ENCODE measurements at places on chromosomes 2 and 18.
A peak's percentile ranks its signal among the peaks of the same experiment; 100 is the strongest.

DNA sequence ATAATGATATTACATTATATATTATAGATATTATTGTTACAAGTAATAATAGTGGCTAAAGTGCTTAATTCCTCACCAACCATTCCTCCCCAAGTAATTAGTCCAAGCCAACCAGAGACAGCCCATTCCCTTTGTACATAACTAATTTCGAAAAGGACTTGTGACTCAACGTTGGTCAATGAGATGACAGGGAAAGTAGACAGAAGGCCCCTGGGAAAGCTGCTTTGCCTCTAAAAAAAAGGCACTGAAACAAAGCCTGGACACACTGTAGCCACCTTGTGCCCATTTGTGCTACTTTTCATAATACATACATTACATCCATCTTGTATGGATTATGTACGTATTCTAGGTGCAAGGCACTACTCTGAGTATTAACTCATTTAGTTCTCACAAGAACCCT lies 28.8 kb downstream of the COLEC12 start:
- DNase-seq: no peak

DNA sequence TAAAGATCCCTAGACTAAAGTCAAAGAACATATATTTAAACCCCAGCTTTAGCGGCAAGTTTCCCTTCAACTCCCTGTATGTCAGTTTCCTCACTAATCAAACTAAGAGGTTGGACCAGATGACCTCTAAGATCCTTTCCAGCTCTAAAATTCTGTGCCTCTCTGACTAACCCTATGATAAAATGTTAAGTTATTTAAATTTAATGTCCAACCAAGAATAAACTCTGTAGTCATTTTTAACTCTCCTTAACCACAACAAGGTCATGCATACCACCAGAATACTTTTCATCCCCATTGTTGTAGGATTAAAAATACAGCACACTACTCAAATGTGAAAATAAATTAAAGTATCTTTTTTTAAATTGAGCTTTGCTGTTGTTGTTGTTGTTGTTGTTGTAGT lies 5.2 kb upstream of the PDE1A start:
- DNase-seq: no peak

DNA sequence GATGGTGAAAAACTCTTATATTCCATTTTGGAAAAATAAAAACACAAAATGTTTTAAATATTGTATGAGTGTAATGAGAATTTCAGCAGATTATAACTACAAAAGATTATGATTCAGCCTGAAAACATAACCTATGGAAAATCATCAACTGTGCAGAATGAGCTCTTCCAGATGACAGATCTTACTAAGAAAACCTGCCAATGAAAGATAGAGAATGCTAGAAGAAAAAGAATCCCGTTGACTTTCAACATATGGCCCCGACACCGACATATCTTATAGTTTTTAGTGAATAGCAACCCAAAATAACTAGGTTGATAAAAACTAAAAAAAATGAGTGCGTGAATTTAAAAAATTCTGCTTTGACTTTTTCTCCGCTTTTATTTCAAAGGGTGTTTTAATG lies 178.0 kb downstream of the BABAM2 start:
- DNase-seq: no peak

DNA sequence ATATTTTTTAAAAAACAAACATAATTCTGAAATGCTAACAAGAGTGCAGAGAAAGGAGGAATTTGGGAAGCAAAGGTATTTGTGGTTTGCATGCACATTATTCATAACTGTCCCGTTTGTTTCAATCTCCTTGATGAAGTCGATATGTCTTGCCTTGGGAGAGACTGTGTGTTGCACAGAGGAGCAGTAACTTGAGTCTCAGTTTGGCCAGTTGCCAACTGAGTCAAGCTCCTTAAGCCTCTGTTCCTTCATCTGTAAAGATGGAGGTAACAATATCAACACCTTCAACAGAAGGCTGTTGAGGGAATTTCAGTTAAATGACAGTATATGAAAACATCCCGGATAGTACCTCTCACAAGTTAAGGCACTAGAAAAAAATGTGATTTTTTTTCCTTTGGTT lies 226.2 kb downstream of the ASXL3 start:
- no peak for DNase-seq

- no peak for DNase-seq
These were observed 81.7 kb upstream of the CAPN13 start for GRCh38 chr2:30888852-30889409.

- no peak for DNase-seq
These were observed 113.7 kb downstream of the BCL2 start for GRCh38 chr18:63205791-63206252.

DNA sequence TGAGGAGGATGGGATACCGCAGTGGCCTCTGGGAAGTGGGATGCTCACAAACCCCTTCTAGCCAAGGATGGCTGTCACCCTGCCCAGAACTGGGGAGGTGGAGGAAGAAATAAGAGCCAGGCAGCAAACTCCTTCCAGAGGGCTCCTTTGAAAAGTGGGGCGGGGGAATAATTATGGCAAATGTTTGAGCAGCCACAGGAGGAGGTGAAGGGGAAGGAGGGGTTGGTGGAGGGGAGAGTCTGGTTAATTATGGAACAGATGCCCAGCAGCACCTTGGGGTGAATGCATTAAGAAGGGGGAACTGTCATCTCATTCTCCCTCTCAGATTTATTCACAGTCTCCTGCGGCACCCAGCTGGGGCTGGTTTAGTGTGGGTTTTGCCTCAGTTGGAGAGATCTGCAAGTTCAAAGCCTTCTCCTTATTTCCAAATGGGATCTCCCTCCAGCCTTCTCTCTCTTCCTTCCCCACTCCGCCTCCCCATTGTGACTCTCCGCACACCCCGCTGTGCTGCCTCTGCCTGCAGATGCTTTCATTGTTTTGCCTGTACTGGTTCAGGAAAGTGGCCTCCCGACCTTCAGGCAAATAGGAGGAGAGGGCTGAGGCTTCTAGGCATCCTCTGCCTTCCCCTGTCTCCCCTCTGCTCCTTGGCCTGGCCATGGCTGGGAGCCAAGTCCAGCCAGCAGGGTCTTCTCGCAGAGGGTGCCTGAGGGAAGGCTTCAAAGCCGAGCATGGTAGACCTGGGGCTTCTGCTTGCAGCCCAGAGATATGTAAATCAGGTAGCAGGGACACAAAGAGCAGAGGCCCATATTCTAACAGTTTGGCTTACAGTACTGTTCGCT lies 457.2 kb upstream of the MEX3C start:
- no peak for DNase-seq

DNA sequence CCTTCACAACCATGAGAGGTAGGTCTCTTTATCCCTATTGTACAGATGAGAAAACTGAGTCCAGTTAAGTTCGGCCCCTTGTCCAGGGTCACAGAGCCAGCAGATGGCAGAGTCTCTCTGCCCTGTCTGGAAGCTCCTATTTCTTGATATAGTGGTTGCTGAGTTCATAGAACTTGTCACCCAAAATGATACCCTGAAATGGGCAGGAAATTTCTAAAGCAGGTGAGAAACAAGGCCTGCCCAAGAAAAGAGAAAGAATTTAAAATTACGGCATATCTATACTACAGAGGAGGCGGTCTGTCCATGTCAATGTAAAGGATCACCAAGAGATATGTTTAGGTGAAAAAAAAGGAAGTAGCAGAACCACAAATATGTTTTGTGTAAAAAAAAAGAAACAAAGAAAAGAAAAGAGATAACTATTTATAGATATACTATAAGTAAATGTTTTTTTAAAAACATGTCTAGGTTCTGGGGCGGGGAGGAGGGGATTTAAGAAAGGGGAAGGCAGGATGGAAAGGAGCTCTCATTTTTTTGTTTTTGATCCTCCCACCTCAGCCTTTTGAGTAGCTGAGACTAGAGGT lies 39.8 kb downstream of the MYO7B start:
- no peak for DNase-seq

- no peak for DNase-seq
These were observed 154.4 kb downstream of the NCKAP5 start for GRCh38 chr2:133413863-133414262.

DNA sequence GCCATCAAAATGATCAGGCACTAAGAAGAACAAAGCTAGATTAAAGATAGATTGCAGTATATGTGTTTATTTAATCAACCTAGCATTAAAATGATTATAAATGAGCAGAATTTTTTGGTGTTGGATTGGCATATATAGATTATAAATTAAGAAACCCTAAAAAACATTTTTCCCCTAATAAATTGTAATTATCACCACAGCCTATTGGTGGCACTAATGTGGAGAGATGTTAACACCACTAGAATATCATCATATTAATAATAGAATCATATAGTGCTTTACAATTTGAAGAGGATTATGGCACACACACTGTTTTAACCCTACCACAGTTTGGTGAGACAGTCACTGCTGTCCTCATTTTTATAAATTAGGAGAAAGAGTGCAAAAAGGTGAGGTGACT lies 112.4 kb upstream of the RND3 start:
- no peak for DNase-seq

- no peak for DNase-seq
These were observed 147.6 kb downstream of the CCBE1 start for GRCh38 chr18:59549503-59550173.

- no peak for DNase-seq
These were observed 103.4 kb upstream of the RASGRP3 start for GRCh38 chr2:33372940-33373553.

GRCh38 chr2:67776276-67776675 lies 286.5 kb downstream of the C1D start:
- DNase-seq: no peak

DNA sequence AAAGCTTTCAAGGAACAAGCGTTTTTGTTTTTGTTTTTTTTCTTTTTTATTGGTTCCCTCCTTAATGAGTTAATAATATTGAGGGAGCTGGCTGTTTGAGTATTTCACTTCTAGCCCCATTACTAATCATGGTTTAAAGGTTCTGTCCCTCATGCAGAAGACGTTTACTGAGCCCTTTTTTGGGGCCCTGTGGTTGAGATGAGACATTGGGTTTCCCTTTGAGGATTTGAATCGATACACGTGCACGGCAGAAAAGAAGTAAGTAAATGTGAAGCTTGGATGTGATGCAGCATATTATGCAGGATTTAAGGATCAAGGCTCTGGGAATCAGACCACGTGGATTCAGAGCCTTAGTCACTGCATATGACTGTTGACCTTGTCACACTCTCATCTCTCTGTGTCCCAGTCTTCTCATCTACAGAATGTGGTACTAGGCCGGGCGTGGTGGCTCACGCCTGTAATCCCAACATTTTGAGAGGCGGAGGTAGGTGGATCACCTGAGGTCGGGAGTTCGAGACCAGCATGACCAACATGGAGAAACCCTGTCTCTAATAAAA lies 1.0 kb upstream of the CHST10 start:
- DNase-seq: no peak

- DNase-seq: peak; percentile 43
These were observed 31.8 kb downstream of the ARHGAP25 start for GRCh38 chr2:68766376-68766845.

- DNase-seq: no peak
These were observed 346.3 kb downstream of the CELF4 start for GRCh38 chr18:37219257-37219656.

- DNase-seq: no peak
These were observed 8.5 kb downstream of the ESPNL start for GRCh38 chr2:238108423-238109183.

DNA sequence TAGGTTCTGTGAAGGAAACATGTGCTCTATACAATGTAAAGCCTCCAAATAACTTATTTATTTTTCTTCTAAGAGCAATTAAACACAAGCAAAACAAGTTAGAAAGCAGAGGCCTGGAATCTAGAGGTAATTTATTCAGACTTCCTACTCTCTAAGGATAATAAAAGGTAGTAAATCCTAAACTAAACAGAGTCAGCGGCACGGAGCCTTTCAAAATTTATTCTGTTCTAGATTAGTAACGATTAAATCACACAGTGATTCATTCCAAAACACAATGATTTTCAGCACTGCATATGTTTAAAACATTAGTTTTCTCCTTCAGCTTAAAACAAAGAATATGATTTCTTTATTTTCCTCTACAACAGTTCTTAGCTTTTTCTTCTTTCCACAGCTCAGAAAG lies 160.9 kb downstream of the FBXO15 start:
- DNase-seq: no peak

DNA sequence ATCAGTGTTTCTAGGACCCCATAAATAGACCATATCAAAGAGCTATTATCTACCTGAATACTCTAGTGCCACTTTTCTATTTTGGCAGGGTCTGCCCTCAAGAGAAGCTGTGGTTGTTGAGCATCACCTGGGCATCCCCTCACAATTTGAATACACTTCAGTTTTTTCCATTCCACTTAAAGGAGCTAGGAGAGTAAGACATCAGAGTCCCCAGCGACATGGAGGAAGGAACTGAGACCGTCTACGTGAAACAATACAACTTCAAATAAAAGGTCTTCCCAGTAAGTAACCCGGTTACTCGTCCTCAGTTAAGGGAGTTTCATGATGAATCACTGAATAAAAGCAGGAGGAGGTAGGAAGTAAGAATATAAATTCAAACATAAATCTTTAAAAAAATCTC lies 206.7 kb downstream of the AFF3 start:
- no peak for DNase-seq

DNA sequence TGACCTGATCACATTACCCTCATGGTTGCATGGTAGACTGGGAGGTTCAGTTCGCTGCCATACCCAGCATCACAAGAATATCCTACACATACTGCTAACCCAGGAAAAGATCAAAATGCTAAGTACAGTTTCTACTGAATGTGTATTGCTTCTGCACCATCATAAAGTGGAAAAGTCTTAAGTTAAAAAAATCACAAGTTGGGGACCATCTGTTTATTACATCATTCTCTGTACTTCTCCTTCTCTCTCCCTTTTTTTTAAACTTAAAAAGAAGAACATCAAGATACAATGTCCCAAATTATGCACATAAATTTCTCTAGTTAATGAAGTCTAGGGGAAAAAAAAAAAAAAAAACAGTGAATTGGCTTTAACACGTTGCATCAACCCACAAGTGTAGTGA lies 43.3 kb downstream of the NBAS start:
- DNase-seq: no peak

- DNase-seq: no peak
These were observed 381.0 kb upstream of the CNTNAP5 start for GRCh38 chr2:123644053-123644452.

DNA sequence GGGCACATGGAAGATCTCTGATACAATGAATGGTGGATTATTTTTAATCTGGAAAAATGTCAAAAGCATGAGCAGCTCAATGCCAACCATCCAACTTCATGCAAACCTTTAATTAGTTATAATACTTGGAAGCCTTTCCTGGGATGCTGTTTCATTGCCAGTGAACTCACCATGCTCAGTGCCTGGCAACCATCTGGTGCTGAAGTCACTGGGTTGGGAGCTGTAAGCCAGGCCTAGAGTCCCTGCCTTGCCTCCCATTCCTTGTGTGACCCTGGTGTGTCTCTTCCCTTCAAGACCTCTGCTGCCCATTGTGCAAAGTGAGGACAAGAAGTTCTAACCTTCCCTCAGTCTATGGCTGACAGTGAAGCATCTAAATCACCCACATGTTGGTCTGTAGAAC lies 458.7 kb downstream of the RNF144A start:
- DNase-seq: no peak

DNA sequence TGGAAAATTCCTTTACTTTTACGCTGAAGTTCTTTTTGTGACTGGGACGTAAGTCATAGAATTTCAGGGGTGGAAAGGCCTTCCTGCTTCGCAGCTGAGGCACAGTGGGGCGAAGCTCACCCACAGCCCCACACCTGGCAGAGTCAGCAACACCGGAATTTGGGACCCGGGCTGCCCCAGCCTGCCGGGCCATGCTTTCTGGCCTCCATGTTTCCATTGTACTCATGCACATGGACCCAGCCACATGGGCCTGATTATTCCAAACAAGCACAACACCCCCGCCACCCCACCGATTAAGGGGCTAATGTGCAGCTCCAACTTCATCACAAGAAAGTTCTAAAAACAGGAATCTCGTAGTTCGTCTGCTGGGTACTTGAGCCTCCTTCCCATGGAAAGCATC lies 82.5 kb downstream of the CABLES1 start:
- DNase-seq: no peak

GRCh38 chr2:144146876-144147275 lies 373.0 kb downstream of the ZEB2 start:
- no peak for DNase-seq
